ENCODE measurements at places on chromosomes 16 and 17.

DNA sequence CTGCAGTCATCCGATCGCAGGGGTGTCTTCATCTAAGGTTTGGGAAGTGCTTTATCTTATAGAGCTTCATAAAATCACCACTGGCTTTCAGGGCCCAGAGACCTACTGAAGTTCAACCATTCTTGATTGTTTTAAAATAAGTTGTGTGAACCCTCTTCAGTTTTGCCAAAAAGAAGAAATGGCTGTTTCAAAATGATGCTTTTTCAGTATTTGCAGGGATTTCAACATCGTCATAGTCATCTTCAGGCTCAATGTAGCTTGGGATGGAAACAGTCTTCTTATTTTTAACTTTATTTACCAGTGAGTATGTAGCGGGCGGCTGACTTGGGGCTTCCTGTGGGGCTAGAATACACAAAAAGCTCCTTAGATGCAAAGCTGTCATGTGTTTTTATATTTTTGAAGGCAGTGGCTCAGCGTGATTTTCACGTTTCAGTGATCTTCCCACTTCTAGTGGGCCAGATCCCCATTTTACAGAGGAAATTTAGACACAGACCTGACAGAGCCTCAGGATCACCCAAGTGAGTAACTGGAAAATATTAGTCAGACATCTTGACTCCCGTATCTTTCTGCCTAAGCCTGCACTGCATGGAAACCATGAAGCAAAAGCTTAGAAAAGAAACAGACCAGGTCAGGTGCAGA lies 19.1 kb upstream of the ZNF594 start:
- no peak for DNase-seq

GRCh38 chr16:70594569-70594968 lies 51.8 kb upstream of the IL34 start:
- no peak for DNase-seq

GRCh38 chr17:74433421-74434121 lies 1.7 kb downstream of the GPRC5C start:
- no peak for DNase-seq

DNA sequence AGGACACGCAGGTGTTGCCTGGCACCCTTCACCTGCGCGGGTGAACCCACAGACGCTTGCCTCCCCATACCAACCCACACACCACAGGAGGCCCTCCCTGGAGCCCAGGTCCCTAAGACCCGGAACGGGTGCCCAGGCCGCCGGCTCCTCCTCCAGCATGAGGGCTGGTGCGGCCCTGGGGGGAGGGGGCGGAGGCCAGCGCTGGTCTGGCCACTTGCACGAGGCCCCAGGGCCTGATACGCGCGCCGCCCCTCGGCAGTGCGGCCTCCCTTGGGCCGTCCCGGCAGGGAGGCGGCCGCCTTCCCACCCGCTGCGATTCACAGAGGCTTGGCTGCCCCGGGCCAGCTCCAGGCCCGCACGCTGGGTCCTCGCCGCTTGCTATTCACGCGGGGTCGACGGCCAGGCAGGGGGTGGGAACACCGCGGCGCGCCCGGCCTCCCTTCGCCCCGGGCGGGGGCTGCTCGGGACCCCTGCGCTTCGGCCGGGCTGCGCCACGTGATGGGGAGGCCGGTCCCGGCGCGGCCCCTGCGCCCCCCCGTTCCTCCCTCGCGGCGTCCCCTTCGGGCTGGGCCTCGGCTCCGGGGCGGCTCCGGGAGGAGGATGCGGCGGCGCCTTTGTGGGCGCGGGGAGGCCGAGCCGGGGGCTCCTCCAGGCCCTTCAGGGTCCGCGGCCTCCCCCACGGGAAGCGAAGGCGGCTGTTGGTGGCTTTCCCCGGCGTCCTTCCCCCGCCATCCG lies 685 bp downstream of the FASN start:
- DNase-seq = peak; percentile 53

- no peak for DNase-seq
Measured at GRCh38 chr17:9424071-9424640, 151.5 kb downstream of the STX8 start.

GRCh38 chr17:21686165-21687015 lies 5.9 kb upstream of the KCNJ18 start:
- DNase-seq = no peak

- no peak for DNase-seq
Measured at GRCh38 chr16:87538594-87538993, 45.8 kb upstream of the ZCCHC14 start.

DNA sequence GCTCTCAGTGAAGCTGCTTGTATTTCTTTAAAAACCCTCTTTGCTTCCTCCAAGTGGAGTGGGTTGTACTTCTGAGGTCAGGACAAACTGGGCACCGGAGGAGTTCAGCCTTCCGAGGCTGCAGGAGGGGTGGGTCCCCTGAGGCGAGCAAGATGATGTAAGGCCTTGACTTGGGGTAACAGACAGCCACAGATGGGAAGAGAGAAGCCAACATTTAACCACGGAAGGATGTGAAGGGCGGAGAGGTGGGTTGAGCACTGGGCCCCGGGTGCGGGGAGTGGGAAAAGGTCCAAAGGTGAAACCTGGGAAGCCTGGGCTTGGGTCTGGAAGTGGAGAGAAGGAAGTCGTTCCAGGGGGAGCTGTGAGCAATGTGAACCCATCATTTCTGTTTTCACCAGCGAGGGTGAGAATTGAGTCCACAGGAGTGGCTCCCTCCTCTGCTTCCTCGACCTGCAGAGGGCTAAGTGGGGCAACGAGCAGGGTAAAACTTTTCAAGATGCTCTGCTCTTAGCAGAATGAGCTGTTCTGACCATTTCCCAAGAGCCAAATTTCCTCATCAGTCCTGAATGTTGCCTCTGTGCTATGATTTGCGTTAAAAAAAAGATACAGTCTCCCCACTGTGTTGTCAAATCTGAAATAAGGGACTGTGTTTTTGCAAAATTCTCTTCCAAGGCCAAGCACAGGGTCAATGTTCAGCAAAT lies 137.7 kb upstream of the CRHR1 start:
- DNase-seq = no peak

DNA sequence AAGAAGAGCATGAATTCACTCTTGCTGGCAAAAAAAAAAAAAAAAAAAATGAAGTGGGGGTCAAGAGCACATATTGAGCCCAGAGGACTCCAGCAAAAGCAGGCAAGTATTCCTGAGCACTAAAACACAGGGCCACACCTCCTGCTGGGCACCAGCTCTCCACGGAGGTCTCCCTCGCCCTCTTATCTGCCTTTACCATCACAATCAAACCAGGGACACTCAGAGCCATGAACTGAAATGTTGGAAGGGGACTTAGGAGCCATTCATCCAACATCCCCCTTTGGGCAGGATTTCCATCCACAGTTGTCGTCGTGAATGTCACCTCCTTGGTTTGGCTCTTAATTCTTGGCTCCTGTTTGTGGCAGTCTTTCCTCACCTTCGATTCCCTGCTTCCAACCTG lies 89.8 kb upstream of the GNAO1 start:
- DNase-seq = no peak

DNA sequence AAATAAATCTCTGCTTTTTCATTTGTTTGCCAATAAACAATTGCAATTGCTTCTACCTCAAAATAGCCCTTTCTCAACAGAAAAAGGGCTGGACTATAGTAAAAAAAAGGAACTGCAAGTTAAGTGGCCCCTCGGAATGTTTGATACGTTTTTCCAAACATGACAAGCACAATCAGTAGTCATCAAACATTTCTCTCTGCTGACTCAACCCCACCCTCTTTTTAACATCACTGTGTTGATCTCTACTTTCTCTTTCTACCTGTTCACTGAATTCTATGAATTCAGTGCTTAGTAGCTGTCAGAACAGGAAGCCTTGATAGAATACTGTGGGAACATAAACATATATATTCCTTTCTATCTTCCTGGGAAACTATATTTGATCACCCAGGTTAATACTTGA lies 116.5 kb upstream of the AXIN2 start:
- no peak for DNase-seq
